Astrocyte of the hippocampus (primary cell): ENCODE measurements at places on chromosomes 4 and X.
A peak's percentile ranks its signal among the peaks of the same experiment; 100 is the strongest.

- no peak for DNase-seq
Observed at GRCh38 chrX:41178201-41178600, 93.0 kb downstream of the USP9X start.

DNA sequence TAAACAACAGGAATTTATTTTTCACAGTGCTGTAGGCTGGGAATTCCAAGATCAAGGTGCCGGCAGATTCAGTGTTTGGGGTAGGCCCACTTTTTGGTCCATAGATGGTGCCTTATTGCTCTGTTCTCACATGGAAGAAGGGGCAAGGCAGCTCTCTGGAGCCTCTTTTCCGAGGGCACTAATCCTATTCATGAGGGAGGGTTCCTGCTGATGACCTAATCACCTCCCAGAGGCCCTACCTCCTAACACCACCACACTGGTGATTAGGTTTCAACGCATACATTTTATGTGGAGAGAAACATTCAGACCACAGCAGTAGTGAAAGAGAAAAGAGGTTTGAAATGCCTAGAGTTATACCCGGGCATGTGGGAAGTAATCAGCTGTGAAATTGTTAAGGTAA, 1.4 kb upstream of the POLA1 start:
- no peak for DNase-seq

DNA sequence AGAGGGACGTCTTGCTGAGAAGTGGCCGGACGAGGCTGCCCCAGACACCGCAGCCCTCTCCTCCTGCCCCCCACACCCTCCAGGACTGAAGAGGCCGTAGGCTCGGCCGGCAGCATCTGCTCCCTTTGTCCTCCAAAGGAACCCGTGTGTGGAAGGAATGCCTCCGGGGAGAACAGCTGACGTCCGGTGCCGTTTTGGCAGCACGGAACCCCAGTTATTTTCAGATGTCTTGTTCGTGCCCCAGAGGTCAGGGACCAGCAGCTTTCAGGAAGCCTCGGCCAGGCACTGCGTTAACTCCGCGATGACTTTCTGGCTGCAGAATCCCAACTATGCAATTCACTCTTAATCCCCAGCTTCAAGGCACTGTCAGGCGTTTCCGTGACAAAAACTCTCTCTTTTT, 10.9 kb upstream of the PPP2R3B start:
- peak; percentile 54 for DNase-seq

DNA sequence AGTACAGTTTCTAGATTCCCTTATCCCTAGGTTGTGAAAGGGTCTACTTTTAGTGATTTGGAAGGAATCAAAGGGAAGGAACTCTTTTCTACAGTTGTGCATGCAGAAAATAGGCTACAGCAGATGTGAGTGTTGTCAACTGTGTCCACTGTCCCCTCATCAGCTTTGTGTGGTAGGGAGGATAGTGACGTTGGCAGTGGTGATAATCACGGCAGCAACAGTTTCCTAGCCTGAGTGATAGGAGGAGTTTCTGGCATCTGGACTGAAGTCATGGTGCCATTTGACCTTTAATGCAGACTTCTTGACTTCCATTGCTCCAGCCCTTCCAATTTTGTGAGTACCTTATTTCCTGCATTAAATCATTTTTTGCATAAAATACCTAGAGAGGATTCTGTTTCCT, 39.3 kb downstream of the SRPX start:
- DNase-seq = no peak

DNA sequence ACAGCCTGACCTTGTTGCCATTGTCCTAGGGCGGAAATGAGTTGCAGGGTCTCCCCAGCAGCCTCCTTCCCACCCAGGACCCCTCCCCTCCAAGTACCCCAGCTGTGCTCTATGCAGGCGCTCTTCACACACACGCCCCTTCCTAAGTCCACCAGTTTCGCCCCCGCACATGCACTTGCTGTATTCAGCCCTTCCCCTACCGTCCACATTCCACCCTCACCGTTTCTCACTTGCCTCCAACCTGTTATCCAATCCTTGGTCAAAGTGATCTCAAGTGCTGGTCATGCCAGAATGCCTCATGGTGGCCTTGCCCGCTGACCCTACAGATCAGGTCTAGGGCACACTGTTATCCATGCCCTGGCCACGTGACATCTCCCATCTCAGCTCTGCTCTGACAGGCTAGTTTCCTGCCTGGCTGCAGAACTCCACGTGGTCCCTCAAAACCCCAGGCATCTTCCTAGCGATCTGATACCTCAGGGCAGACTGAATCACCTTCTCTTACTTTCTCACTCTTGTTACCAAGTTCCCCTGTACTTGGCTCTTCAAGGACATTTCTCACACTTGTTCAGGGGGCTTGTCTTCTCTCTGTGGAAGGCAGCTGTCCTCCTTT, 39.7 kb downstream of the NSG1 start:
- peak; percentile 23 for DNase-seq
